Stimulated activated CD4-positive, alpha-beta T cell treated with anti-CD3 and anti-CD28 coated beads, Interleukin-15, amount 100 ng/mL, for 48 hours (primary cell): ENCODE measurements at places on chromosomes 1 and 21.

GRCh38 chr1:183776731-183777130 lies 28.2 kb upstream of the RGL1 start:
- DNase-seq, result no peak

DNA sequence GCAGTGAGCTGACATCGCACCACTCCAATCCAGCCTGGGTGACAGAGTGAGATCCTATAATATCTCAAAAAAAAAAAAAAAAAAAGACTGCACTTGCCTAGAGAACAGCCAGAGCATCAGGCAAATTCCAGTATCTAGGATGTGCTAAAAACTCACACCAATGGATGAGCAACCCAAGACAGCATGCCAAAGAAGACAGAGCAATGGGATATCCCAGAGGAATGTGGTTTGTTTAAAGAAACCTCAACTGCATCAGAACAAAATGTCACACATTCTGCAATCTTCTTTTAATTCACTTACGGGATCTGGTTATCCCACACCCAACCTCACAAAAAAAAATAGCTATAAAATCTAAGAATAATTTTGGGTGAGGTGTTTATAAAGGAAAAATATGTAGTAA lies 7.3 kb downstream of the KCNH1 start:
- no peak for DNase-seq

DNA sequence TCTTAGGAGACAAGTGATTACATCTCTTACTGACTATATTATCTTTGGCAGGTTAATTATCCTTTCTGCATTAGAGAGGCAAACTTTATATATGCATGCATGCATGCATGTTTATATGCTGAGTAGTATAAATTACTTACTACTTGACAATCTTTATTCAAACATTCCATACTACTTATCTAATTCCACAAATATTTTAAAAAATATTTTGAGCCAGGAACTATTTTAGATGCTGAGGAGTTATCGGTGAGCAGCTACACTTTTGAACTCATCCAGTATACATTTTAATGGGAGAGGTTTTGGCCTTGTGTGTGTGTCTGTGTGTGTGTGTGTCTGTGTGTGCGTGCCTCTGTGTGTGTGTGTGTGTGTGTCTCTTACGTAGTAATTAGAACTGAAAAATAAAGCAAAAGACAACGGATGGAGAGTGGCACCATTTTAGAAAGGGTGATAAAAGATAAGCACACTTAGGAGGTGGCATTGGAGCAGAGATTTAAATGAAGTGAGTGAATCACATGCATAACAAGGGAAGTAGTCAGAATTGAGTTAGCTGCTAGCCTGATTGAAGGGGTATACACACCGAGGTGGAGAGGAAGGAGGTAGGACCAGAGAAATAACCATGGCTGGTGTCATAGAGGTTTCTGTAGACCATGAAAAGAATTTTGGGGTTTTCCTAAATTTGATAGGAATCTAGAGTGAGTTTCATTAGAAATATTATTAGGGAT lies 1488.4 kb downstream of the MRPL39 start:
- no peak for DNase-seq

DNA sequence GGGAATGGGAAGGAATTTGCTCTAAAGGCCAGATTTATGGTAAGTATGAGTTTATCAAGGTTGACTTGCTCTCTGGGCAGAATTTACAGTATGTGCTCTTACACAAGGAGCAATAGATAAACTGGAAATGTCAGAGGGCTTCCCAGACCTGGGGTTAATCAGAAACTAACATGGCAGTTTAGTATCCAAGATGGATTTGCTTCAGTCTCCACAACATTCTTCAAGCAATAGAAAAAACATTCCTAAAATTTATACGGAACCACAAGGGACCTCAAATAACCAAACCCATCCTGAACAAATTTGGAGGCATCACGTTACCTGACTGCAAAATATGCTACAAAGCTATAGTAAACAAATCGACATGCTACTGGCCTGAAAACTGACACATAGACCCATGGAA lies 606.7 kb upstream of the CHRM3 start:
- no peak for DNase-seq

DNA sequence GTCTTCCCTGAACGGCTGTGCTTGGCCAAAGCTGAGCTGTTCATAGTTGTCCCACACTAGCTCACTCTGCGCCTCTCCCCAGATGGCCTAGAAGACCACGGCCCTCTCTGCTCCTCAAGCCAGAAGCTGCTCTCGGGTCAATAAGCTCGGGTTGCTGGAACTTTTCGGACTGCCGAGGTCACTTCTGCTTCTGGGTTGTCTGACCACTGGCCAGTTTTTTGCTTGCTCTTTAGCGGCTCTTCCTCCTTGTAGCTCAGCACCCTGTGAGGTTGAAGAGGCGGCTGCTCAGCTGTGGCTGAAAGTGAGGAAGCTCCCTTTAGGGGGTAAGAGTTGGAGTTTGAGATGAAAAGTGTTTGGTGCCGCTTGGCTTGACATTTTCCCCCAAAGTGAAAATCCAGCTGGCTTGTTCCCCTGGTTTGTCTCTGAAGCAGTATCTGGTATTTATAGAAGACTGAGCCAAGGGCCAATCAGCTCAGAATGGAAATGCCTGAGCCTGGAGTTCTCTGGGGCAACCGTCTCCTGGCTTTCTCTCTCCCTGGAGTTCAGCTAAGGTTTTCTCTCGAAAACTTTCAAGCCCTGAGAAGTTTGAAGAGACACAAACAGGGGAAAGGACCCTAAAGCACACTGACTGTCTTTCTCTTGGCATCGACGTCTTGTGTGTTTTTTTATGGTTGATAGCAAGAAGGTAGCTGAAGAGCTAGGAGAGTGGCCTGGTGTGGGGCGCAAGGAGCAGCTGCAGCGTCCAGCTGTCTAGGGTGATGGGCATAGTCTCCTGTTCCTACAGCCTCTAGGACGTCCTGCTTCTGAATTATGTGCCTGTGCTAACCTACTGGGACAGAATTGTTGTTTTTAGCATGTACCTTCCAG lies 72.0 kb downstream of the SYT6 start:
- DNase-seq, result no peak

DNA sequence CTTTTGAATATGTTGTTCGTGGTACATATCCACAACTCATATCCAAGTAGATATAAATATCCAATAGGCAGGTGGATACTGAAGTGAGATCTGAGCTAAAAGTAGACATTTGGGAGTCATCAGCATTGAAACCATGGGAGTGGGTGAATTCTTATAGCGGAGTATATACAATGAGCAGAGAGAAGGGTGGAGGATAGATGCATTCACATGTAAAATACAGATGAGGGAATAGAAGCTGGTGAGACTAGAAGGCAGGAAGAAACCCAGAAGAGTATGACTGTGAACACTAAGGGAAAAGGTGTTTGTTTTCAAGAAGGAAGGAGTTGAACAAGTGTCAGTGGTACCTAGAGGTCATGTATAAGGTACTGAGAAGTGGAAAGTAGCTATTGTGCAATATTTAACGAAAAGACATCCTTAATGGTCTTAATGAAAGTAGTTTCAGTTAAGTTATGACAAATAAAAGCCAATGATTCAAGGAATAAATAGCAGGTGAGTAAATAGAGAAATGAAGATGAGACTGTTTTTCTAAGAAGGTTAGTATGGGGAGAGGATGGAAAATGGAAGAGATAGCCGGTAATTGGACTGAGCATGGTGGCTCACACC lies 181.6 kb upstream of the CACYBP start:
- DNase-seq, result no peak

- no peak for DNase-seq
These were observed 661 bp downstream of the GBP4 start for GRCh38 chr1:89198081-89198480.

DNA sequence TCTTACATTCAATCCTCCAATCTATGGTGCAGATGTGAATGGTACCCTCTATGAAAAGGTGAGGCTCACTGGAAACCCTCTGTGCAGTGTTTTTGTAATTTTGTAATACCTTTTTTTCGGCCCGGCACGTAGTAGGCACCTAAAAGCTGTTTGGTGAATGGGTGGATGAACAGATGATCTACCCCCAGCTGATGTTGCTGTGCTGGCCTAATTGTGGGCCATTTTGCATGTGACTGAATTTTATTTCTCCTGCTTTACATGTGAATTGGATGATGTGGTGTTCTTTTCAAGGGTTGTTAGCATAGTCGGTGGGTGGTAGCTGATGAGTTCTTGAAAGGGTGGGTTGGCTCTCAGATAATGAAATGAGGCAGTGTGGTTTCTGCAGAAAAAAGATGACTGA lies 10.4 kb downstream of the KDM4A start:
- DNase-seq, result no peak

- no peak for DNase-seq
These were observed 199.3 kb upstream of the TMEM51 start for GRCh38 chr1:14954210-14954609.

- DNase-seq, result no peak
These were observed 43.2 kb upstream of the VAMP3 start for GRCh38 chr1:7727809-7728471.
